Stimulated activated CD4-positive, alpha-beta T cell treated with anti-CD3 and anti-CD28 coated beads, TNF-alpha, amount 100 ng/mL, for 24 hours (primary cell): ENCODE measurements at places on chromosomes 6 and 20.

DNA sequence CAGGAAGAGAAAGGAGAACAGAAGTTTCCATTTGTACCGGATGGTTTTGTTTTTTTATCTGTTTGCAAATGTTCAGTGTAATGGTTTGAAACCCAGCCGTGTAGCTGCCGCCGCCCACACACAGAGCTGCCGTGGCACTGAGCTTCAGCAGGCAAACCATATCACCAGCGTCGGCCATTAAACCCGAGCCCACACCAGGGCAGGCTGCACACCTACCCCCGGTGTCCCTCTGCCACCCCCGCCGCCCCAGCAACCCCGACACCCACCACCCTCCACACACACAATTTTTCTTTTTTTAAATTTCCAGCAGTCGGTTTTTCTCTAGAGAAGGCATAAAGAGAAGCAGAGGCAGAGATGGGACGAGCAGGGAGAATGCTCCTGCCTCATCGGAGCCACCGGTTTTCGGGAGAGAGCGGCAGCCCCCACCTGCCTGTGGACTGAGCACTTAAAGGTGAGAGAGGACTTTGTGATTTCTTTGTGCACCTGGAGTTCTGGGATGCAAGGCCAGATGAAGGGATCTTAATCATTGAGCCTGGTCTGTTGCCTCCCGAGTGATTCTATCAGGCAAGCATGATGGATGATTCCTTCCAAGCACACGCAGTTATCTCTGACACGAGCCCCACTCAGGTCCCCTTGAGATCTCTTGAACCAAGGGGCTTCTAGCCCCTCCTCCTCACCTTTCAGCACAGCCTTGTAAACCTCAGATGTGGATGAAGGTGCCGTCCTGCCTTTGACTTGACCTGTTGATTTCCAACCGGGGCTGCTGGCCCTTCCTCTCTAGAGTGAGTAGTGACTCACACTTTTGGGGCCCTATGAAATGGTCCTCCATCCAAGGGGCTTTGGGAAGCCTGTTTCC lies 17.5 kb upstream of the ZNF831 start:
- DNase-seq = no peak

DNA sequence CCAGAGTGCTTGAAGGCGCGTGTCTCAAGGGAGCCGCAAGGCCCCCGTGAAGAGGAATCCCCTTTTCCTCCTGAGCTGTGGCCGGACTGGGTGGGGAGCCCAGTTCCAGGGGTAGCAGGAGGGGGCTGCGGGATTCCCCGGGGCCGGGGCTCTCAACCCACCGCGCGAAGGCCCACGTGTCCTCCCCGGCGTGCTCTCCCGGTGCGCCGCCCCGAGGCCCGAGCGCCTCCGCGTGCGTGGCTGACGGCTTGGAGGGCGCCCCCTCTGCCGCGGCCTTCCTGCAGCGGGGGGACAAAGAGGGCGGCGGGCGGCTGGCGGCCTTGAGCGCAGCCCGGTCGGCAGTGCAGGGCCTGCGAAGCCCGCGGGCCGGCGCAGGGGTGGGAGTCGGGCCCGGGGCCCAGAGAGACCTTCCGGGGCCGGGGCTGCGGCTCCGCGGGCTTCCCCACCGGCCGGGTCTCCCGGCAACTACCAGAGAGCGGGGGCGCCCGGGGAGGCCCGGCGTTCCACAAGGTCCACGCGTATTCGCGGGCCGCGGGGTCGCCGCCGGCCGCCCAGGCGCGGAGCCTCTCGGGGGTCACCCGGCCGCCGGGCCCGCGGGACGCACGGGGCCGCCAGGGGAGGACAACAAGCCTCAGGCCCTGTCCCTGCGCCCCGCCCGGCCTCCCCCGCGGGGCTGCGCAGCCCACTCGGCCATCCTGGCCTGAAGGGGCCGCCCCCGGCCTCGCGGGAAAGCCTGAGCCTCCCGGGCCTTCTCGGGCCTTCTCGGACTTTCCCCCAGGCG lies at the start of gene FAM217A:
Gene FAM217A (minus strand): TSS at position 447 of the 781 bp plus-strand sequence. CDS start 1,723 bp downstream, outside the sequence.
- DNase-seq = no peak

DNA sequence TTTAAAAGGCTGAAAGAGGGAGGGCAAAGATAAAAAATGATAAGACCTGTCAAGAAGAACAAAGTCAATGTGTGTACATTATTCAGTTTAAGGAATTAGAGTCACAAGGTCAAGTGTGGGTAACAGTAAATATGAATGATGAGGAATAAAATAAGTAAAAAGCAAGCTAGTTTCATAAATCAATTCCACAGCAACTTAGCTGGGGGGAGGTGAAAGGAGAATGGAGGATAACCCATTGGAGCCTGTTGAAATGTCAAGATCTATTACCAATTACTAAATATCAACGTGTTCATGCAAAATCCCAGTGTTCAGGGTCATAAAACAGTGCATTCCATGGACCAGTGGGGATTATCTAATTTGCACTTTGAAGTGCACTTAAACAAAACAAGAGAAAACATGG lies 242.9 kb downstream of the TBX18 start:
- DNase-seq = no peak

DNA sequence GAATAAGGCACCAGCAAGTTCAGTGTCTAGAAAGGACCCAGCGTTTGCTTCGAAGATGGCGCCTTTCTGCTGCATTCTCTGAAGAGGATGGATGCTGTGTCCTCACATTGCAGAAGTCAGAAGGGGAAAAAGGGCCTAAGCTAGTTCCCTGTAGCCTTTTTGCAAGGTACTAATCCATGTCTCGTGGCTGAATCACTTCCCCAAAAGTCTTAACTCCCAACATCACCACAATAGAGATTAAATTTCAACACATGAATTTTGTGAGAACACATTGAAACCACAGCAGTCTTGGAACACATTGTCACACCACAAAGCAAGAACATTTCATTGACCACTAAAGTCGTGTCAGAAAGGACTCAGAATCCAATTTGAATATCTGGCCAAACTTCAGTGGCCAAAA lies 42.1 kb downstream of the KLHL31 start:
- no peak for DNase-seq

- DNase-seq = no peak
These were observed 11.5 kb upstream of the UBE2V1 start for GRCh38 chr20:50124496-50124895.

DNA sequence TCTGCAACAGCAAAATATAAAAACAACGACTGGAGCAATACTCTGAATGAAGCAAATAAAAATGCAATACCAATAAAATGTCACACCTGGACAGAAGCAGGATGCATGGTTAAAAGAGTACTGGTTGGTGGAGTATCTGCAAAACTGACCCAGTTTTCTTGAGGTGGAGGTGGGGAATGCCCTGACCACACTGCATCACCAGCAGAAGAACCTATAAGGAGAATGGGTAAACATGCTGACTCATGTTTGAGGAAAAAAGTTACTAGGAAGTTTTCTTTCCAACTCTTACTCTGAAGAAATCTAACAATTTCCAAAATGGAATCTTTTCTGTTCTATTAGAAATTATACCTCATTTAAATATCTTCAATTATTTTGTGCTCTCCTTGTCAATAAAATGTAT lies 43.6 kb downstream of the REPS1 start:
- no peak for DNase-seq
